ENCODE measurements at places on chromosomes 1 and 21. TPM values are rescaled to one million over a fixed set of nuclear protein-coding genes. Genes with fewer than 3 reads are reported as not detected.

- DNase-seq: no peak
These were observed 27.8 kb upstream of the TIAM1 start for GRCh38 chr21:31371715-31372470.

GRCh38 chr1:157806431-157807149, 13.3 kb downstream of the FCRL1 start:
- DNase-seq: no peak

GRCh38 chr1:53345996-53346813, 18.3 kb upstream of the LRP8 start:
- no peak for DNase-seq

- DNase-seq: no peak
These were observed 289.8 kb downstream of the NTNG1 start for GRCh38 chr1:107430540-107431228.

DNA sequence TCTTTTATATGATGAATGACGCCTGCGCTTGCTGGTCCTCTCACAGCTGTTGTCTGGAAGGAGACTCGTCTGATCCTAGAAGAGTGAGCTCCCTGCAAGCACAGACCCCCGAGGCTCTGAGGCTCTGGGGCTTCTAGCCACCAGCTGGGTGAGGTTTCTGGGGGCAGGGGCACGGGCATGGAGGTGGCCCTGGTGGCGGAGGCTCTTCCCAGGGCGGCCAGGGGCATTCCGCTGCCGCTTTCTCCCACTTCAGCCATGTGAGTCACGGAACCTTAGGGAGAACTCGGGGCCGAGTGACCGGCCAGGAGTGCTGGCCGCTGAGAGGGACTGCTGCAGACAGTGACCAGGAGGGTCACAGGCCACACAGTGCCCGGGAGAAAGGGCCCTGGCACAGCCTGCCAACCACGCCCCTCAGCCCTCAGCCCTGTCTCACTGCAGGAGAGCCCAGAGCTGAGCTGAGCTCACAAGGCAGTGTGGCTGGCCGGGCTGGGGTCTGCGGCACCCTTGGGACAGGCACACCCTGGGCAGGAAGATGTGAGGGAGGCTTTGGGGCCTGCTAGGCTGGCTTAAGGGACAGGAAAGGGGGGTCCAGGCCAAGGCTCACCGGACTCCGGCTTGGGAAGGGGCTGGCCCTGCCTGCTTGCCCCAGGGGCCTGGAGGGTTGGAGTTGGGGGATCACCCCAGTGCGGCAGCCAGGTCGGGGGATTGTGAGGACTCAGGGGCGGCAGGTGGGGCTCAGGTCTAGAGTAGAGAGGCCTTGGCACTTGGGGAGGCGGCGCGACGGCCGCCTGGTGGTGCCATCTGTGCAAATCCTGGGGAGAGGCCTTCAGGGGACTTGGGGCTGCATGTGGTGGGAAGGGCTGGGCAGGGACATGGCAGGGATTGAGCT, 35.7 kb downstream of the MORN1 start:
- no peak for DNase-seq

GRCh38 chr1:114009393-114009792, 30.1 kb downstream of the OLFML3 start:
- DNase-seq: no peak

DNA sequence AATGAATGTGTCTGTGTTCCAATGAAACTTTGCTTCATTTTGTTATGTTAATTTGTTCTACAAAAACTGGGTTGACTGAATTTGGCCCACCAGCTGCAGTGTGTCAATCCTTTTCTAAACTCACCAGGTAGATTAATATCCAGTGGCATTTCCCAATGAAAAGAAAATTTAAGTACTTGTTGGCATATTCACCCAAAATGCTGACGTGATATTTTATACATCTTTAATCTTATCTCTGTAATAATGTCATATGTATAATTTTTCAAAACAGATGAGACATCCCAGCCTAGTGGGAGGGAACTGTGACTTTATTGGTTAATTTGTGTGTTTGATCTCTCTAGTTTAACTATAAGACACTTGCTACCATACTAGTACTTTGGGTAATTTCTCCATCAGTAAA, 8.1 kb downstream of the SELENOF start:
- no peak for DNase-seq

DNA sequence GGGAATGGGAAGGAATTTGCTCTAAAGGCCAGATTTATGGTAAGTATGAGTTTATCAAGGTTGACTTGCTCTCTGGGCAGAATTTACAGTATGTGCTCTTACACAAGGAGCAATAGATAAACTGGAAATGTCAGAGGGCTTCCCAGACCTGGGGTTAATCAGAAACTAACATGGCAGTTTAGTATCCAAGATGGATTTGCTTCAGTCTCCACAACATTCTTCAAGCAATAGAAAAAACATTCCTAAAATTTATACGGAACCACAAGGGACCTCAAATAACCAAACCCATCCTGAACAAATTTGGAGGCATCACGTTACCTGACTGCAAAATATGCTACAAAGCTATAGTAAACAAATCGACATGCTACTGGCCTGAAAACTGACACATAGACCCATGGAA, 606.7 kb upstream of the CHRM3 start:
- no peak for DNase-seq

DNA sequence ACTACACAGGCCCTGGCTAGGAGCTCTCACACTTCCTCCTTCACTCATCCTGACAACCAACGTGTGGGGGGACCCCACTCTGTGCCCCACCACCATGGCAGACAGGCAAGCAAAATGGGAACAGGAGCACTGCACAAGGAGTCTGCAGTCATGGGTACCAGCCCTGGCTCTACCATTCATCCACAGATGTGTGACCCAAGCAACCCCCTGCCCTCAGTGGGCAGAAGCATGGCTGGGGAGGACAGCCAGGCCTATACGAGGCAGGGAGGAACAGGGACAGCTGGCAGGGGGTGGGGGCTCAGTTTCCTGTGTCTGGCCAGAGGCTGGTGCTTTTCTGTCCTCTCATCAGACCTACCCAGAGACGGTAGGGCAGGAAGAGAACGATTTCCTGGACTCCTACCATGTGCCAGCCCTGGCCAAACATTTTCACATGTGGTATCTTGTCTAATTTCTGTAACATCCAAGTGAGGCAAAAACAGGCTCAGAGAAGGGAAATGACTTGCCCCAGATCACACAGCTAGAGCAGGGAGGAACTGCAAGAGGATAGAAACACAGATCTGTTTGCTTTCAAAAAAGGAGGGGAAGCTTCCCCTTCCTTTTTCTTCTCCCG, 178.0 kb downstream of the HIVEP3 start:
- no peak for DNase-seq

GRCh38 chr1:8374812-8375211, 56.9 kb downstream of the SLC45A1 start:
- DNase-seq: no peak

DNA sequence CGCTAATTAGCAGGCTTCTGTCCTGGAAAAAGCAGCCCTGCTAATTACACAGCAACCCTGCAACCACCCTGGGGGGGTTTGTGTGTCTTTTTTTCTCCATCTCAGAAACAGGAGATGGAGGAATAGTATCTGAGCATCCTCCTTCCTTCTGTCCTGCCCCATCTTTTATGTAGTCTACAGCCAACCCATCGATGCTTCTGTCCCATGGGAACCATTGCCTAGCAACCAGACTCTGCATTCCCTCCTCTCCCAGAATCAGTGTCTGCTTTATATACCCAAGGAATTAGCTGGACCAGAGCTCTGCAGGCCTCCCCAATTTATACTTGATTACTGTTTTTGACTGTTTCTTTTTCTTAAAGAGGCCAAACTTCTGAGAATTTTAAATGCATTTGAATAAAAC, 35.1 kb downstream of the LRRC38 start:
- DNase-seq: no peak

- no peak for DNase-seq
These were observed 2.9 kb upstream of the DIP2A start for GRCh38 chr21:46455575-46456385.

- DNase-seq: no peak
These were observed 8.9 kb downstream of the NIBAN1 start for GRCh38 chr1:184965439-184965838.

DNA sequence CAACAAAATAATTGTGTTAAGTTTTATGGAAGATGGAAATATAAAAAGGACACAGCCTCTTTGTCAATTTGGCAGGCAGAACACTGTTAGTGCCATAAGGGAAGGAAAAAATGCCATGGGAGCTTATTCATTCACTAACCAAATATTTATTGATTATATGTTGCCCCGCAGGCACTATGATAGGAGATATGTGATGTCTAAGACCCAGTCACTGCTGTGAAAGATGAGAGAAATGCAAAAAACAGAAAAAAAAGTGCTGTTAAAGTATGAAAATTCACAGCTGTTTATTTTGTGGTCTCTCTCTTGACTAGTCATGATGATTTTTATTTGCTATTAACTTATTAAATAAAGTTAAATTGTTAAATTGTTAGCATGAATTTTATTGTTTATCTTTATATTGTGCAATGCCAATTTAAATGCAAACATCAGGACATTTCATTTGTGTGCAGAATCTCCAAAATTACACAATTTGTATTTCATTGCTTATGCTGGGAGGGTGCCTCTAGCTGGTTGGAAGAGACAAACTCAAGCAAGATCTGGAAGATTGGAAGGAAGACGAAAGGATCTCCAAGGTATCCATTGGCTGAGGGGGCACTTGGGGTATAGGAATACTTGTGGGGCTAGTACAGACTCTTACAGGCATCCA, 17.8 kb upstream of the PTGFR start:
- DNase-seq: no peak

DNA sequence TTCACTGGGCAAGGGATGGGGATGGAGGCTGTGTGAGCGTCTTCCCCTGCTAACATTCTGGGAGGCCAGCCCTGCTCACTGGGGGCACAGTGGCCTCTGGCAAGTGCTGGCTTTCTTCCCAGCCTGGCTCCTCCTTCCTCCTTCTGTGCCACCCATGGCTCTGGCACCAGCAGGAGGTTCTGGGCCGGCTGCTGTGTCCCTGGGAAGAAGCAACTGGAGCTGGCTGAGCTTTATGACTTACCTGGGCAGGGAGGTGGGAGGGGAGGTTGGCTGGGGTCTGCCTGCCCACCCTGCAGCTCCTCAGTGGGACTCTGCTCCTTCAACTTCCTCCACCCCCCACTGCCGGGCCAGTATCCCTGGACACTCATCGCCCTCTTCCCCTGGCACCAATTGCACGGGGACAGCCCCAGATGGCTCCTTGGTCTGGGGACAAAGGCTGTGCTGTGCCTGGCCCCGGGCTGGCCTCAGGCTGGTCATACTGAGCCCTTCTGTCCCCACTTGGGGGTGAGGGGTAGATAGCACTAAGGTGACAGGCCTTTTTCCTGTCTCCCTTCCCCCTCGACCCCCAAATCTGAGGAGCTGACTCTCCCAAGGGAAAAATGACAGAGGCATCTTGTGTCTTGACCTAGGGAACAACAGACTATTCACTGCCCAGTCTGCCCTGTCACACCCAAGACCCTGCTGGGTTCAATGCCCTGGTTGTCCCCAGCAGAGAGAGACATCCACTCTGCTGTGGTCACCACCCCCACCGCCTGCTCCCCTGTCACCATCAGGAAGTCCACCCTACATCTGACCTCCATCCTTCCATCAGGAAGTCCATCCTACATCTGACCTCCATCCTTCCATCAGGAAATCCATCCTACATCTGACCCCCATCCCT, 14.4 kb downstream of the CDK18 start:
- no peak for DNase-seq

GRCh38 chr1:59107516-59107915, 189.4 kb upstream of the FGGY start:
- no peak for DNase-seq

BLACAT1 gene
- 2.8 TPM for polyA plus RNA-seq

TNFSF4 gene
- polyA plus RNA-seq: 2.0 TPM

TCHH gene
- polyA plus RNA-seq: 0.06 TPM

C1orf210 gene
- 25.2 TPM for polyA plus RNA-seq

PCP4 gene
- 13.5 TPM for polyA plus RNA-seq

CLDN14 gene
- 2.5 TPM for polyA plus RNA-seq

DEPDC1 gene
- polyA plus RNA-seq: 13.3 TPM

NUDT4B gene
- polyA plus RNA-seq: 0.49 TPM

TEX35 gene
- not detected for polyA plus RNA-seq

Data from left renal cortex interstitium (tissue), 4 donors.